ENCODE measurements at places on chromosomes 6 and 20. TPM values are rescaled to one million over a fixed set of nuclear protein-coding genes. Genes with fewer than 3 reads are reported as not detected.
A peak's percentile ranks its signal among the peaks of the same experiment; 100 is the strongest.

WFDC2 gene
- total RNA-seq = 49.5 TPM

MUC22 gene
- not detected for total RNA-seq

CALHM4 gene
- total RNA-seq = not detected

TRMT11 gene
- total RNA-seq = 11.6 TPM

PRRT1 gene
- 0.32 TPM for total RNA-seq

ADAM33 gene
- 0.97 TPM for total RNA-seq

LPIN3 gene
- 9.3 TPM for total RNA-seq

OR12D3 gene
- not detected for total RNA-seq

LY6G6F gene
- not detected for total RNA-seq

FOXQ1 gene
- 3.5 TPM for total RNA-seq

GRCh38 chr6:71038711-71039344 is 82.0 kb upstream of the B3GAT2 start:
- H3K4me1 ChIP-seq = no peaks in the 10 kb centered on the region
- no peak for DNase-seq
- no peaks in the 10 kb centered on the region for H3K36me3 ChIP-seq
- H3K27ac ChIP-seq = no peak overlapping the region

- no peaks in the 10 kb centered on the region for H3K27me3 ChIP-seq
- DNase-seq = no peak
- no peak overlapping the region for H3K4me3 ChIP-seq
- no peaks in the 10 kb centered on the region for H3K4me1 ChIP-seq
Measured at GRCh38 chr6:35206346-35206745, 7.4 kb upstream of the SCUBE3 start.

GRCh38 chr6:68333442-68333841 is 301.6 kb upstream of the ADGRB3 start:
- H3K4me3 ChIP-seq = no peak overlapping the region
- no peak overlapping the region for H3K27ac ChIP-seq
- H3K36me3 ChIP-seq = no peaks in the 10 kb centered on the region

DNA sequence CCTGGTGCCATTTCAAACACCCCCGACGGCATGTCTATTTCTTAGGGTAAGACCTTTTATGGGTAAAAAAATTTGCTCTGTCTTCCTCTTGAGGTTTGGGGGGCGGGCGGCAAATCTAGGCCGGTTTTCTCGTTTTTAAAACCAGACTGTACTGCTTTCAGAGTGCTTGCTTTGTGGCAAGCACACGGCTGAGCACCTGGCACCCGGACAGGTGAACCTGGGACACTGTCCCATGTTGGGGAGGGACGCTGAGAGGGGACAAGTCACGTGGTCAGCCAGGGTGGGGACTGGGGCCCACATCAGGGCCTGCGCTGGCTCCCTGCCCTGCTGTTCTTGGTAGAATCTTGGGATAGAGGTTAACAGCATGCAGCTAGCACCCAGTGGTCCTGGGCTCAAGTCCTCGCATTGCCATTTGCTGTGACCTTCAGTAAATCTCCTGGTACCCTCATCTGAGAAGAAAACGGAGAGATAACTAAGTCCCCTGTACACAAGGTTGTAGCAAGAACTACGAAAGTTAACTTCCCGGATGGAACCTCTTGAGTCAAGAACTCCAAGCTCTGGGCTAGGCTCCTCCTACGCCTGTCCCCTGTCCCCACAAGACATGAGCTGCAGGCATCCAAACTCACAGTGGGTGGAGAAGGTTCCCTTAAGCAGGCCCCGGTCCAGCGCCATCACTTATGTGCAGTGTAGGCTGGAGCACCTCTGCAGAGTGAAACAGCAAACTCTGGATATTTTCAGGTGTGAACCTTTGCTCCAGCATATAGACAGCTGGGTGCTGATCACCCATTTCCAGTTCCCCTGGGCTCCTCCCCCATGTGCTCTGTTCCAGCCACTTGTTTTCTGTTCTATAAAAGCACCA is 41.7 kb downstream of the PMEPA1 start:
- H3K36me3 ChIP-seq = no peaks in the 10 kb centered on the region
- no peak overlapping the region for H3K27ac ChIP-seq
- H3K27me3 ChIP-seq = no peaks in the 10 kb centered on the region
- H3K4me3 ChIP-seq = no peak overlapping the region

- H3K4me3 ChIP-seq = no peak overlapping the region
- H3K4me1 ChIP-seq = no peaks in the 10 kb centered on the region
- no peak for DNase-seq
- no peak overlapping the region for H3K27ac ChIP-seq
- H3K27me3 ChIP-seq = no peaks in the 10 kb centered on the region
Measured at GRCh38 chr6:110475066-110475653, 1.3 kb downstream of the SLC22A16 start.

GRCh38 chr20:53786071-53786444 is 192.4 kb upstream of the ZNF217 start:
- H3K36me3 ChIP-seq = no peaks in the 10 kb centered on the region
- H3K4me1 ChIP-seq = peaks cover 22% of the 10 kb centered on the region
- no peak overlapping the region for H3K4me3 ChIP-seq
- no peaks in the 10 kb centered on the region for H3K27me3 ChIP-seq

DNA sequence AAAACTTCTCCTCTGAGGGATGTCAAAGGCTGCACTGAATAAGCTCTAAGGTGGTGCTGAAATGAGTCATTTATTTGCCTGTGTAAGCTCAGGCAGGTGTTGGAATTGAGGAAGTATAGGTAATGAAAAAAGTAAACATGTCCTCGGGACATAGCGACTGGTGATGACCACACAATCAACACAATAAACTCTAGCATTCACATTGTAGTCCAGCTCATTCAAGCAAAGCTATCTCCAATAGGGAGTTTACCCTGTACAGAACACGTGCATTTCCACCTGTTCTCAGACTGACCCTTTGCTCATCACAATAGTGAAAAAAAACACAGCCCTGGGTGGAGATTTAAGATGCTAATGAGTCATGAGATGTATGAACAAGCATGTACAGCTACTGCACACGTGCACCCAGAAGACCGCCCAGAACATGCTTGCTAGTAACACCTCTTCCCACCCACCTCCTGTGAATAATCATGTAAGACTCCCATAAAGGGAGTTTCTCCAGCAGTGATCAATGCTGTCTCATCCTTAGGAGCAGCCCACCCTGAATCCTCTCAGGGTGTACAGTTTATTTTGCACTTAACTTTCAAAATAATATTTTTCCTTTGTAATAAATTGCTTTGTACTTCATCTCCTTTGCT is 33.0 kb upstream of the POU5F1 start:
- DNase-seq = no peak
- H3K4me1 ChIP-seq = peaks cover 21% of the 10 kb centered on the region
- peak overlapping the region; percentile 97 for H3K27ac ChIP-seq
- H3K4me3 ChIP-seq = no peak overlapping the region
- H3K36me3 ChIP-seq = no peaks in the 10 kb centered on the region
- H3K27me3 ChIP-seq = no peaks in the 10 kb centered on the region

DNA sequence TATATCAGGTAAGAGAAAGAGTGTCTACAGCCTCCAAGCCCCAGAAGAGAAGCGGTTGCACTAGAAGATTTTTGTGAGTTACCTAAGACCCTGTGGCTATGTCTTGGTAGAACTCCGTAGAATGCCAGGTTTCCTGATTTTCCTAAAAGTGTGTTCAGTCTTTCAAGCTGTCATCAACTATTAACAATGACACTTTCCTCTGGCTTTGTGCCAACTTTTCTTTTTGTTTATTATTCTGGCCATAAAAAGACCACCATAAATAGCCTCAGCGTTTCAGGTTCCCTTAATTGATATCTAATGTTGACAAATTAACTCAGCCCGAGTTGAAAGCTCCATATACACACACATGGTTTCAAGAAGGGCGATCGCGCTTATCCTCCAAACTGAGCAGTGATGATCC is 1.2 kb downstream of the PAK5 start:
- H3K4me3 ChIP-seq = no peak overlapping the region
- H3K27ac ChIP-seq = no peak overlapping the region
- no peaks in the 10 kb centered on the region for H3K36me3 ChIP-seq
- H3K4me1 ChIP-seq = no peaks in the 10 kb centered on the region
- DNase-seq = no peak
- H3K27me3 ChIP-seq = no peaks in the 10 kb centered on the region

- H3K4me3 ChIP-seq = no peak overlapping the region
- no peaks in the 10 kb centered on the region for H3K27me3 ChIP-seq
- H3K36me3 ChIP-seq = no peaks in the 10 kb centered on the region
- H3K4me1 ChIP-seq = no peaks in the 10 kb centered on the region
Measured at GRCh38 chr6:470901-471448, 79.4 kb downstream of the IRF4 start.

GRCh38 chr6:151148111-151148510 is 91.7 kb upstream of the AKAP12 start:
- H3K27me3 ChIP-seq = no peaks in the 10 kb centered on the region
- no peaks in the 10 kb centered on the region for H3K36me3 ChIP-seq
- no peak overlapping the region for H3K27ac ChIP-seq
- H3K4me3 ChIP-seq = no peak overlapping the region

DNA sequence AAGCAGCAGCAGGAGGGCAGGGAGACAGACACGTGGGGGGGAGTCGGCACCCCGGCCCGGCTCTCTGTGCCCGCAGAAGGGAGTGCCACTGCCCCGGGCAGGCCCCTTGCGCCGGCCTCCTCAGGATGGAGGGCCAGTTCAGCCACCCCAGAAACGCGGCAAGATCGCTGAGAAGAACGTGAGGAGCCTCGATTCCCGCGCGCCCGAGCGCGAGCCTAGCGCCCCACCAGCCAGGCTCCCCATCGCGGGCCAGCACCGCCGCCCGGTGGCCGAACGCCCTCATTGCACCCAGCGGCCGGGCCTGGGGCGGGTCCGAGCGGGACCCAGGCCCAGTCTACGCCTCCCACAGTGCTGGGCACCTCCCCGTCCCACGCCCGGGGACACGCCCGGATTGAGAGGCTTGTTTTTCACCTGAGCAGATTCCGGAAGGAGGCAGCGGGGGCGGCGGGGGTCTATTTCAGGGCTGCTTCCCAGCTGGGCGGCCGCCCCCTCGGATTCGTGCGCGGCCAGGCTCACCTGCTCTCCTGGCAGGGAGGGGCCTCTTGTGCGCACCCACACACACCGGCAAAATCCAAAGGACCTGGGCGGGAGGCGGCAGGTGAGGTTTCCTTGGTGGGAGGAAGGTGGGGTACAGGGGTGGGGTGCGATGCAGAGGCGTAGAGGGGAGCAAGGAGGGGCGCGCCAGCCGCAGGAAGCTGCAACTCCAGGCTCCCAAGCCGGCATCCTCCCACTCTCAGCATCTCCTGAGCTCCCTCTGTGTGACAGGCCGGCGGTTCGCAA is 9.0 kb upstream of the GRM4 start:
- no peaks in the 10 kb centered on the region for H3K36me3 ChIP-seq
- peak; percentile 89 for DNase-seq
- no peak overlapping the region for H3K4me3 ChIP-seq

DNA sequence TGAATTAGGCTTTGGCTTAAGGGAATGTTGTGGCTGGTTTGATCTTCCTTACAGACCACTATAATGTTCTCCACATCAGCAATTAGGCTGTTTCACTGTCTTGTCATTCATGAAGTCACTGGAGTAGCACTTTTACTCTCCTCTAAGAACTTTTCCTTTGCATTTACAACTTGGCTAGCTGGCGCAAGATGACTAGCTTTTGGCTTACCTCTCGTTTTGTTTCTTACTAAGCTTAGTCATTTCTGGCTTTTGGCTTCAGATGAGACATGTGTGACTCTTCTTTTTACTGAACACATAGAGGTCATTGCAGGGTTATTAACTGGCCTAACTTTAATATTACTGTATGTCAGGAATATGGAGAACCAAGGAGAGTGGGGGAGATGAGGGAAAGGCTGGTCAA is 143.2 kb downstream of the PTCHD4 start:
- no peaks in the 10 kb centered on the region for H3K4me1 ChIP-seq
- no peaks in the 10 kb centered on the region for H3K27me3 ChIP-seq
- DNase-seq = no peak
- no peaks in the 10 kb centered on the region for H3K36me3 ChIP-seq
- H3K4me3 ChIP-seq = no peak overlapping the region

DNA sequence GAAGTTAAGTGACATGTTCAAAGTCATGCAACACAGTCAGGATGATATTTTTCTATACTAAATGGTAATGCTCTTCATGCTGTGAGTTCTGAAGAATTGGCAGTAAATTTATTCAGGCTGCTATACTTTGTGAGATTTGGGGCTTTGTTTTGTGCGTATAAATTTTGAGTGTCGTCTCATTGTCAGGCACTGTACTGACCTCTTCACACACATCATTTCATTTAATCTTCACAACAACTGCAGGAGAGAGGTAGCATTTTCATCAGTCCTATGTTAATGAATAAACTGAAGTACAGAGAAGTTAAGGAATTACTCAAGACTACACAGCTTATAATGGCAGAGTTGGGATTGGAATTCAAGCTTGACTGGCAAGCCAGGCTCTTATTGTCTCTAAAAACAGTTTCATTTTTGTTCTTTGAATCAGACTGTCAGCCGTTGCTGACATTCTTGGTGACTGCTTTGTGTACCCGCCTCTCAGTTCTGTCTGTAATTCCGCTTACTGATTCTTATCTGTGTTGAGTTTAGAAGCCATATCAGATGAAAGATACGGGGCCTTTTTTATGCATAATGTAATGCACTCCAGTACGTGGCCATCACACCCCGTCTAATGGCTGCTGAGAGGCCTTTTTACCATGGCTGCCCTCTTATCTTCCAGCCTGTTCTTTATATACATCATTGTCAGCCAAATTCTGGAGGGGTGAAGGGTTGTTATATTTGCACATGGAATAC is 274.9 kb downstream of the UTRN start:
- H3K27me3 ChIP-seq = no peaks in the 10 kb centered on the region
- H3K4me3 ChIP-seq = no peak overlapping the region
- H3K36me3 ChIP-seq = peaks cover 8% of the 10 kb centered on the region
- no peak for DNase-seq
- no peaks in the 10 kb centered on the region for H3K4me1 ChIP-seq

GRCh38 chr20:61230-61629 is 26.2 kb upstream of the DEFB125 start:
- no peaks in the 10 kb centered on the region for H3K4me1 ChIP-seq
- no peaks in the 10 kb centered on the region for H3K27me3 ChIP-seq
- no peak overlapping the region for H3K4me3 ChIP-seq
- H3K27ac ChIP-seq = no peak overlapping the region
- H3K36me3 ChIP-seq = no peaks in the 10 kb centered on the region

DNA sequence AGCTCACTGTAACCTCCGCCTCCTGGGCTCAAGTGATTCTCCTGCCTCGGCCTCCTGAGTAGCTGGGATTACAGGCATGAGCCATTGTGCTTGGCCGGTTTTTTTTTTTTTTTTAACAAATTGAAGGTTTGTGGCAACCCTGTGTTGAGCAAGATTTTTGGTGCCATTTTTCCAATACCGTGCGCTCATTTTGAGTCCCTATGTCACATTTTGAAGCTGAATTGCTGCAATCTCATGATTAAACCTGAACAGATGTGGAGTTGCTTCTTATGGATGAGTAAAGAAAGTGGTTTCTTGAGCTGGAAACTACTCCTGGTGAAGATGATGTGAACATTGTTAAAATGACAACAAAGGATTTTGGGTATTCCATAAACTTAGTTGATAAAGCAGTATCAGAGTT is 16.6 kb downstream of the SASH1 start:
- no peak for DNase-seq
- no peak overlapping the region for H3K4me3 ChIP-seq
- no peaks in the 10 kb centered on the region for H3K4me1 ChIP-seq
- no peaks in the 10 kb centered on the region for H3K27me3 ChIP-seq

All from pancreas (tissue), 10 donors.